ENCODE measurements at places on chromosomes 4 and X.

GRCh38 chr4:6333301-6334202 lies 63.9 kb downstream of the WFS1 start:
- DNase-seq: peak; percentile 8

DNA sequence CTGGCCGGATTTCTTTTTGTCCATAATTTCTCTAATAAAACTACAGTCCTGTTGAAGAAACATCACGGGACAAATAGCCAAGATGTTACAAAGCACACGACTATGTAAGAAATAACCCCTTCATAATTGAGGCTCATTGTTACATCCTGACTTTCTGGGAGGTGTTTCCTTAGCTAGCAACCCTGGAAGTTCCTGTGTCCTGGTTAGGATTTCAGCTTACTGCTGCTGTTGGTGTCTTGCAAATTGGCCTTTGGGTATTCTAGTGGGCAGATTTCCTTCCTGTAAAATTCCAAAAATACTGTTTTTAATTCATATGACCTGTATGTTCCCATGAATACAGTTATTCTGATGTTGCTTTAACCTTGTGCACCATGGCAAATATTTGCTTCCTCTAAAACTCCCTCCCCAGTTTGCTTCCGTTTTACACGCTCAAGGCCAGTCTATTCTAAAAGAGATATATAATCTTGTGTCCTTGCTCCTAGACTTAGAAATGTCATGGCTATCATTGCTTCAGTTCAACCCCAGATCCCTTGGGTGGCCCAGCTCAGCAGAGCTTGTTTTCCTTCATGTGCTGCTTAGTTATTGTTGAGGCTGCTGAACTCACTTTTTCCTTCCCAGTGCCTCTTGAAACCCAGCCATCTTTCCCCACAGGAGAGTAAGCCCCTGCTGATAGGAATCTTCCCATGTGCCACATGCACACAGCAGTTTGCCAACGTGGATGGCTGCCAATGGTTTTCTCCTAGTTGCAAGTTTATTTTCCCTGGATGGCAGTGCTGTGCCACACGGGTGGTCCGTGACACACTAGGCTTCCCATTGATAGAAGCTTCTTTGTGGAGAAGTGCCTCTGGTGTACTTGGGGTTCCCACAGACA lies 75.8 kb downstream of the TSPAN7 start:
- no peak for DNase-seq

DNA sequence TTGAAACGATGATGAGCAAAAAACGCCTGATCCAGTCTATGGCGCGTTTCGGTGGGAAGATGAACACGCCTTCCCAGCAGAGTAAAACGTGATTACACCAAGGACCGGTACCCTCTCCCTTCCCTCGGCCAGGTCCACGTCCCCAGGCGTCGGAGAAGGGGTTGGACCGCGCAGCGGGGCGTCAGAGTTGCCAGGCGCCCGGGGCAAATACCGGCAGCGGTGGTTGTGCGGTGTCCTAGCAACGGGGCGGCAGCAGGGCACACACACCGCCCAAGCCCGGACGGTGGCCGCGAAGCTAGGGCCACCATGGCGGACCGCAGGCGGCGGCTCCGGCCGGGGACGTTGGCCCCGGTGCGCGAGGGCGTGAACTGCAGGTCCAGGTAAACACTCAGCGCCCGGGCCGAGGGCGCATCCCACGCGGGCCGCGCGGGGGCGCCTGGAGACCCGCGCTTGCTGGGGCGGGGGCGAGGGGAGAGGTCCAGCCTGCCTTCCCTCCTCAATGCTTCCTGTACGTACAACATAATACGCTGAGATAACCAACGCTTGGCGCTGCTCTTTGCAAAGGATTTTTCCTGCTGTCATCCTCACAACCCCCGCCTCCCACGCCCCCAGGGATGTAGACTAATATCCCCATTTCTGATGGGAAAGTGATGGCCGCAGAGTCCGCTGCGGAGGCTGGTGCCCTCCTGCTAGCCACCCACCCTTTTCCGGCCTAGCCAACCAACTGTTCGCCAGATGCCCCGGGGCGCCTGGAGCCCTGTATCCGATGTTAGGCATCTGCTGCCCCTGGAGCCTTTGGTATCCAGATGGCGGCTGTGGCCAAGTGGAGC lies at the start of gene FAM47E:
Gene FAM47E, plus strand, starts transcription at position 281 of the 830 bp plus-strand sequence. Its CDS starts 26 bp downstream, at position 307.
- DNase-seq: peak; percentile 81

DNA sequence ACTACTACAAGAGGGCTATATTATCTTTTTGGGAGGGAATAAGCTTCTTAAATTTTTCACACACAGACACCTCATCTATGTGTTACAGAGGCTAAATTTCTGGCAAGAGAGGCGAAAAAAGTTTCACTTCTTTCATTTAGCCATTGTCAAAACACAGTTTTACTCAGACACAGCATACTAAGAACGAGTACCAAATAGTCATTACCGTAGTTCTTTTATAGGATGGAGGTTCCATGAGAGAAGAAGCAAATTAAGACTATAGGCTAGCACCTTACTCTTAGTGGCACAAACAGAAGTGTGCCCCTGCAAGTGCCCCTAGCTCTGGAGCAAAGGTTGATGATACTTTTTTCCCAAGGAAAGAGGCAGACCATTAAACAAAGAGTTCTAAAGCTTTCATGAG lies 26.2 kb downstream of the UGT2B7 start:
- no peak for DNase-seq

DNA sequence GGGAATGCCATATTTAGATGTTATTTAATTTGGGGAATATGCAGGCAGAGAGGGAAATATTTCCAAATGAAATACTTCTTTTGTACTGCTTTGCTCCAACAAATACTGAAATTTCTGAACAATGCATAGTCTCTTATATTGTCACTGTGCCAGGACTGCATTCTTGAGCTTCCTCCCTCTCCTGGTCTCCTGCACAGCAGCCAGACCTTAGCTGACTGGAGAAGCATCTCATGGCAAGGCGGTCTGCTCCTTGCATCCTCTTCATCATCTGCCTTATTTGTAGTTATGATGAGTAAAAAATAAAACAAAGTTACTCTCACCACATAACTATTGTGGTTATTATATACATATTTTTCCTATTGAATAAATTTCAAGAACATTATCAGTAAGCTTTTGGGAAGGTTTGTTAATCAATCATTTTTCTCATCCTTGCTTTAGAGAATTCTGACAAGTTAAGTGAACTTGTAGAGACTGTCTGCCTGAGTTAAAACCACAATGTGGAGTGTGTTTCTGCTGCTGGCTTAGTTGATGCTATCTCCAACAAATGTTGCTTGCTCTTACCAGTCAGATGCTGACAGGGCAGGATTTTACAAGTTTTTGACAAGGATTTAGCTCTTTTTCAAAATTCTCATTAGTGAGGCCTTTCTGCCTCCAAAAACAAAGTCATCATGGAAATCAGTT lies 153.6 kb downstream of the SOWAHB start:
- no peak for DNase-seq

- DNase-seq: no peak
Measured at GRCh38 chr4:3682236-3683076, 83.7 kb upstream of the ADRA2C start.

- DNase-seq: no peak
Measured at GRCh38 chr4:68613752-68614151, 37.6 kb upstream of the UGT2B17 start.
